Activated CD8-positive, alpha-beta memory T cell treated with anti-CD3 and anti-CD28 coated beads for 4 hours (primary cell): ENCODE measurements at places on chromosomes 2 and 18.

- DNase-seq: no peak
These were observed 113.6 kb upstream of the ANKRD30BL start for GRCh38 chr2:132275396-132275795.

GRCh38 chr18:3706279-3707097 is 256.5 kb downstream of the TGIF1 start:
- DNase-seq: no peak

GRCh38 chr2:47321006-47321405 is 82.0 kb upstream of the MSH2 start:
- no peak for DNase-seq

DNA sequence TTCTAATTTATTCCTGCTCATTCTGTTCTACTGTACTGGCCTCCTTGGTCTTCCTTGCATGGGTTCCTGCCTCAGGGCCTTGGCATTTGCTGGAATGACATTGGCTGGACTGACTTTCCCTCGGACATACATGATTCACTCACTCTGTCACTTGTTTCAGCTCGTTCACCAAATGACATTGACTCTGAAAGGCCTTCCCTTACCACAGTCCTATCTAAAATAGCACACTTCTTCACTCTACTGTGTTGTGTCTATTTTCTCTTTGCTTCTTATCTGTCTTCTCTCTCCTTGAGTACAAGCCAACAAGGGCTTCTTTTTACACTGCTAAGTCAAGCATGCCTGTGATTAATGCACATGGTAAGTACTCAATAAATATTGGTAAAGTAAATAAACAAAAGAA is 65.6 kb downstream of the SCG2 start:
- no peak for DNase-seq

GRCh38 chr2:231460073-231460835 is 4.0 kb downstream of the NCL start:
- no peak for DNase-seq

GRCh38 chr18:45161850-45162249 is 453.4 kb upstream of the SLC14A2 start:
- DNase-seq: no peak

GRCh38 chr2:191150230-191150599 is 579 bp downstream of the STAT4 start:
- no peak for DNase-seq
